Ovary (tissue), 10 donors: ENCODE measurements at places on chromosomes 1 and 21. TPM values are rescaled to one million over a fixed set of nuclear protein-coding genes. Genes with fewer than 3 reads are reported as not detected.

- no peak for DNase-seq
- no peaks in the 10 kb centered on the region for H3K4me1 ChIP-seq
- no peaks in the 10 kb centered on the region for H3K36me3 ChIP-seq
- no peak overlapping the region for H3K27ac ChIP-seq
- no peak overlapping the region for H3K4me3 ChIP-seq
Measured at GRCh38 chr21:38459490-38459889, 38.8 kb downstream of the ERG start.

Gene CIART
- 22.5 TPM for total RNA-seq

Gene TNFRSF18
- total RNA-seq, result 0.23 TPM

Gene OPN3
- total RNA-seq, result 30.3 TPM

Gene CFHR4
- total RNA-seq, result not detected

Gene VHLL
- total RNA-seq, result 0.56 TPM

GRCh38 chr21:22791376-22791775 lies 1793.2 kb downstream of the NCAM2 start:
- H3K27me3 ChIP-seq, result no peaks in the 10 kb centered on the region
- no peaks in the 10 kb centered on the region for H3K36me3 ChIP-seq
- no peak overlapping the region for H3K27ac ChIP-seq
- no peak for DNase-seq

DNA sequence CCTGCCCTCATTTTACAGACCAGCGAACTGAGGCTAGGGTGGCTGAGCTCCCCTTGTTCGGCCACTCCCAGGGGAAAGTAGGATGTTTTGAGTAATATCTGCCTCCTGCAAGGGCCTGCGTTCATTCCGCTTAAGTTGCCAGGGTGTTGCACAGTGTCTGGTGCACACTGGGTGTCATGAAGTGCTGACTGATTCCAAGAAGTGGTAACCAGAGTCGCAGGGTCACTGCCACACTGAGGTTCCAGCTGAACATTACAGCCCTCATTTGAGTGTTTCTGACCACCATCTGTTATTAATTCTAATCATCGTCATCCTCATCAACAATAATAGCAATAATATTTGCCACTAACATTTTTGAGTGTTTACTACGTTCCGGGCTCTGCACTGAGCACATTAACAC lies 250.6 kb downstream of the KAZN start:
- H3K4me1 ChIP-seq, result no peaks in the 10 kb centered on the region
- H3K36me3 ChIP-seq, result no peaks in the 10 kb centered on the region
- H3K4me3 ChIP-seq, result no peak overlapping the region
- no peak overlapping the region for H3K27ac ChIP-seq
- no peak for DNase-seq
- H3K27me3 ChIP-seq, result no peaks in the 10 kb centered on the region

GRCh38 chr1:92698932-92699331 lies 86.0 kb downstream of the EVI5 start:
- no peaks in the 10 kb centered on the region for H3K27me3 ChIP-seq
- H3K36me3 ChIP-seq, result no peaks in the 10 kb centered on the region
- H3K4me1 ChIP-seq, result no peaks in the 10 kb centered on the region
- H3K4me3 ChIP-seq, result no peak overlapping the region
- no peak overlapping the region for H3K27ac ChIP-seq

Gene FCRL4
- not detected for total RNA-seq

DNA sequence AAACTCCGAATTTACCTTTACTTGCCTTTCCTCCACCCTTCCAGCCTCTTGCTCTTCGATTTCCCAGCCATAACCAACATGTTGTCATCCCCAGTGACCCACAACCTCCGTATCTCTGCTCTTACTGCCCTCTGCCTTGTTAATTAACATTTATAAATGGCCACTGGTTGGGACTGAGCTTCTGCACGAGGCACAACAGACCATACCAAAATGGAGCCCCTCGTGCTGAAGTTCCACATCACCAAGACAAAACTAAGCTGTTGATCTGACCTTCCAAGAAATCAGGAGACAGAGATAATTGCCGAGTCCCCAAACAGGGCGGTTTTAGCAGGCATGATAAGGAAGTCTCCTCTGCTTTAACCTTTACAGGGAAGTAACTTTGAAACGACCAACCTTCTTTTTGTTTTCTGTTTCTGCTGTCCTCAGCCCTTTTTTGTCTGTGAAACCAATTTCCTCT lies 71.9 kb downstream of the NMNAT2 start:
- no peak overlapping the region for H3K4me3 ChIP-seq
- no peaks in the 10 kb centered on the region for H3K36me3 ChIP-seq
- DNase-seq, result no peak
- H3K27ac ChIP-seq, result no peak overlapping the region
- no peaks in the 10 kb centered on the region for H3K27me3 ChIP-seq
- H3K4me1 ChIP-seq, result peaks cover 2% of the 10 kb centered on the region

Gene SCAF4
- total RNA-seq, result 12.2 TPM

- H3K27me3 ChIP-seq, result peaks cover under 1% of the 10 kb centered on the region
- DNase-seq, result no peak
- H3K36me3 ChIP-seq, result no peaks in the 10 kb centered on the region
- H3K4me1 ChIP-seq, result no peaks in the 10 kb centered on the region
- H3K27ac ChIP-seq, result no peak overlapping the region
- H3K4me3 ChIP-seq, result no peak overlapping the region
Measured at GRCh38 chr1:89739013-89739843, 81.6 kb upstream of the LRRC8D start.

DNA sequence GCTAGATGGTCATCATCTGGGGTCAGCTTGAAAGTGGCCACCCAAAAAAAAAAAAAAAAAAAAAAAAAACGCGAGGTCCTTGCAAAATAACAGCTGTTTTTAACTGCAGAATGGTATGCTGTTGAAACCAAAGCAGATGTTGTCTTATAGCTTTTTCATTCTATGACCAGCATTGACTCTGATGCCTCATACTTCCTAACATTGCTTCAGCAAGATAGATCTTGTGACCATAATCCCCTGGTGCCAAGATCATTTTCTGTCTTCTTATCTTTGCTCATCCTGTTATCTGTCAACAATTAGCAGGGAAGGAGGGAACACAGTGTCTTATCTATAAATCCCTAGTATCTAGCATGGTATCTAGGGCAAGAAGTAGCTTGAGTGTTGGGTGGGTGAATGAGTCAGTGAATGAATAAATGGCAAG lies 181.5 kb downstream of the PLPP3 start:
- H3K4me3 ChIP-seq, result no peak overlapping the region
- no peaks in the 10 kb centered on the region for H3K27me3 ChIP-seq
- no peak for DNase-seq
- H3K4me1 ChIP-seq, result no peaks in the 10 kb centered on the region
- H3K27ac ChIP-seq, result no peak overlapping the region

Gene RNF115
- total RNA-seq, result 13.9 TPM

DNA sequence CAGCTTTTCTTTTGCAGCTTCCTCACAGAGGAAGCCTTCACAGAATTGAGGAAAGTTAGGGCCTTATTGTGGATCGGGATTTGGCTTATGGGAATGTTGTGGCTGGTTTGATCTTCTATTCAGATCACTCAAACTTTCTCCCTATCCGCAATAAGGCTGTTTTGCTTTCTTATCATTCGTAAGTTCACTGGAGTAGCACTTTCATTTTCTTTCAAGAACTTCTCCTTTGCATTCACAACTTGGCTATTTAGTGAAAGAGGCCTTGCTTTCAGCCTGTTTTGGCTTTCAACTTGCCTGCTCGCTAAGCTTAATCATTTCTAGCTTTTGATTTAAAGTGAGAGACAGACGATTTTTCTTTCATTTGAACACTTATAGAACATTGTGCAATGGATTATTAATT lies 181.9 kb upstream of the B3GALT2 start:
- no peaks in the 10 kb centered on the region for H3K27me3 ChIP-seq
- H3K36me3 ChIP-seq, result no peaks in the 10 kb centered on the region
- H3K4me1 ChIP-seq, result no peaks in the 10 kb centered on the region
- H3K27ac ChIP-seq, result no peak overlapping the region

Gene MARK1
- 2.8 TPM for total RNA-seq

Gene SLC19A2
- 26.5 TPM for total RNA-seq

GRCh38 chr1:228094432-228095016 lies 8.6 kb downstream of the C1orf35 start:
- no peak overlapping the region for H3K27ac ChIP-seq
- no peaks in the 10 kb centered on the region for H3K36me3 ChIP-seq
- no peaks in the 10 kb centered on the region for H3K27me3 ChIP-seq

DNA sequence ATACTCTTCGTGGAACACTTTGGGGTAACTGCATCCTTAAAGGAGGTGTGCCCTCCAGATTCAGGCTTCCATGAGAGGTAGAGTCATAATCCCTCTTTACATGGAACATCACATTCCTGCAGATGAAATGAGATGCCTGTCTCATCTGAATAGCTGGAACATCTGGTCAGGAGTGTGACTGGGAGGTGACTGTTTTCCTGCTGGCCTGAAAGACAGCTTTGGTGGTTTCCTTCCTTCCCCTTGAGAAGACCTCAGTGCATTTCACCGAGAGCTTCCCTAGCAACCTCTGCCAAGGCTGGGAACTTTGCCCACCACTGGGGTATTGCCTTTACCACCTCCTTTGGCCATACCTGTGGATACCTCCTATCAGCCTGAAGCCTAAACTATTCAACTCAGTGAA lies 46.7 kb upstream of the GUCA2A start:
- H3K27ac ChIP-seq, result no peak overlapping the region
- no peaks in the 10 kb centered on the region for H3K36me3 ChIP-seq
- H3K4me3 ChIP-seq, result no peak overlapping the region
- DNase-seq, result no peak
- no peaks in the 10 kb centered on the region for H3K27me3 ChIP-seq

- H3K36me3 ChIP-seq, result no peaks in the 10 kb centered on the region
- no peaks in the 10 kb centered on the region for H3K27me3 ChIP-seq
- H3K4me1 ChIP-seq, result no peaks in the 10 kb centered on the region
- DNase-seq, result no peak
Measured at GRCh38 chr1:106879538-106879937, 176.9 kb upstream of the PRMT6 start.

GRCh38 chr1:55358581-55358980 lies 143.4 kb upstream of the USP24 start:
- DNase-seq, result no peak
- no peak overlapping the region for H3K27ac ChIP-seq
- H3K4me1 ChIP-seq, result peaks cover 5% of the 10 kb centered on the region
- H3K4me3 ChIP-seq, result no peak overlapping the region
- H3K27me3 ChIP-seq, result no peaks in the 10 kb centered on the region

Gene CELA2B
- total RNA-seq, result not detected

Gene PRMT6
- total RNA-seq, result 12.6 TPM

GRCh38 chr1:23395154-23395724 lies 25.6 kb upstream of the ZNF436 start:
- H3K4me1 ChIP-seq, result peaks cover 19% of the 10 kb centered on the region
- no peaks in the 10 kb centered on the region for H3K27me3 ChIP-seq
- no peak overlapping the region for H3K4me3 ChIP-seq
- no peaks in the 10 kb centered on the region for H3K36me3 ChIP-seq
- H3K27ac ChIP-seq, result peak overlapping the region; percentile 95

GRCh38 chr1:201345081-201345355 lies 32.5 kb downstream of the TNNT2 start:
- DNase-seq, result no peak
- H3K27ac ChIP-seq, result no peak overlapping the region
- H3K4me1 ChIP-seq, result no peaks in the 10 kb centered on the region
- H3K4me3 ChIP-seq, result no peak overlapping the region
- no peaks in the 10 kb centered on the region for H3K36me3 ChIP-seq

DNA sequence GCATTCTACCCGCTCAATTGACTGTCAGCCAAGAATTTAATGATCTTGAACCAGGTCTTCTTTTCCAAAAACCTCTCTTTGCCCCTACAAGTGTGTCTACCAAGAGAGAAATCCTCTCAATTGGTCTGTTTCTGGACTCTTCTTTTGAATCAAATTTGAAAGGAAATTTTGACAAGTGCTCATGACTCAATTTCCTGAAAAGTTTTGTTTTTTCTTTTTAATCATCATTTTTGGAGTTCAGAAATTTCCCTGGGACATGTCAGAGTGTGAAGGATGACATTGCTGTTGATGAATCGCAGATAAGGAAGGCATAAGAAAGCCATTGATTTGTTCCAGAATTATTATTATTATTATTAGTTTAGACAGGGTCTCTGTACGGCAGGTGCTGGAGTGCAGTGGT lies 88.2 kb upstream of the AKT3 start:
- H3K27me3 ChIP-seq, result no peaks in the 10 kb centered on the region
- H3K4me3 ChIP-seq, result no peak overlapping the region
- H3K36me3 ChIP-seq, result no peaks in the 10 kb centered on the region
- H3K4me1 ChIP-seq, result no peaks in the 10 kb centered on the region
- no peak for DNase-seq

DNA sequence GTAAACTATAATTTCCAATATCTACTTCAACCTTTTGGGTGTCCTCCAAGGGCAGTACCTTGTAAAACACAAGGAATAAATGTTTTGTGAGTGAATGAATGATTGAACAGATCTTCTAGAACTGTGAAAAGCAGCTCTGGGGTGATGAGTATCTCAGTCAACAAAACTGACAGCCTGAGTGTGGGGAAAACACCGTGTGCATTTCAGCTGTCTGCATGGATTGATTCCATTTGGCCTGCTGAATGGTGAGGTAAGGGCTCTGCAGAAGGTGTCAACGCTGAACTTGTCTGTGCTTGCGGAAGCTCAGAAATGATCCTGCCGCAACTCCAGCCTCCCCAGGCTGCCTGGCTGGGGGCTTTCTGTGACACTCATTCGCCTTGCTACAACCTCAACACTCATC lies 7.4 kb upstream of the AGMAT start:
- no peak overlapping the region for H3K27ac ChIP-seq
- no peaks in the 10 kb centered on the region for H3K27me3 ChIP-seq
- H3K4me1 ChIP-seq, result peaks cover 1% of the 10 kb centered on the region
- no peaks in the 10 kb centered on the region for H3K36me3 ChIP-seq

Gene PLPPR4
- 0.31 TPM for total RNA-seq
